NCI-H510A (cell line): ENCODE measurements at places on chromosomes 6 and 20.

DNA sequence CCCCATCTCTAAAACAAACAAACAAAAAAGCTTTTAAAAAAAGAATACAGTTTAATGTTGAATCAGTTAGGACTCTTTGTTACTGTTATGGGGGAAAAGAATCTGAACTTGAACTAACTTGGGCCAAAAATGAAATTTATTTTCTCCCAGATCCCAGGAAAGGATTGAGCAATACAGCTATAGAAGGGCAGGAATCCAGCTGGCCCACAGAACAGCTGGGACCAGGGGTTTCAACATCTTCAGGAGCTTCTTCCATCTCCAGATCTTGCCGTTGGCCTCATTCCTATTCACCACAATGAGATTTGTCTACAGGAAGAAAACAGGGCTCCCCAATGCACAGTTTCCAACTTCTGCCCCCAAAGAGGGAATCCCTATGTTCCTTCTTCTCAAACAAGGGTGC lies 43.2 kb upstream of the AKAP12 start:
- no peak for DNase-seq

- no peak for DNase-seq
These were observed 40.8 kb downstream of the DNAH8 start for GRCh38 chr6:38755874-38756273.

DNA sequence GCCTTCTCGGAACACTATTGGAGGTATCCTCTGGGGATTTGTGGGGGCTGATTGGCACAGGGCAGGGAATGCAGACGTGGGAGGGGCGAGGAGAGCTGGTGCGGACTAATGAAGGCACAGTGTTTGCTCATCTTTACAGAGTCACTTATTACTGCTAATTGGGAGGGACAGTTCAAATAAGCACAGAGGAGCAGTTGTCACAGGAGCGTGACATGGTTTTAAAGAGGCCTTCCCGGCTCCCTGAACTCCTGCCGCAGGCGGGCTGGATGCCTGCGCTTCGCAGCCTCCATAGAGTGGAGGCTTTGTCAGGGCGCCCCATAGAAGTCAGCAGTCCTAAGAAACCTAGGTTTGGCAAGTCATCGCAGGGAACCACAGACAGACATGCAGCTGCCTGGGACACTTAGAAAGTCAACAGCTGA lies 149.6 kb downstream of the LINC00237 start:
- no peak for DNase-seq

DNA sequence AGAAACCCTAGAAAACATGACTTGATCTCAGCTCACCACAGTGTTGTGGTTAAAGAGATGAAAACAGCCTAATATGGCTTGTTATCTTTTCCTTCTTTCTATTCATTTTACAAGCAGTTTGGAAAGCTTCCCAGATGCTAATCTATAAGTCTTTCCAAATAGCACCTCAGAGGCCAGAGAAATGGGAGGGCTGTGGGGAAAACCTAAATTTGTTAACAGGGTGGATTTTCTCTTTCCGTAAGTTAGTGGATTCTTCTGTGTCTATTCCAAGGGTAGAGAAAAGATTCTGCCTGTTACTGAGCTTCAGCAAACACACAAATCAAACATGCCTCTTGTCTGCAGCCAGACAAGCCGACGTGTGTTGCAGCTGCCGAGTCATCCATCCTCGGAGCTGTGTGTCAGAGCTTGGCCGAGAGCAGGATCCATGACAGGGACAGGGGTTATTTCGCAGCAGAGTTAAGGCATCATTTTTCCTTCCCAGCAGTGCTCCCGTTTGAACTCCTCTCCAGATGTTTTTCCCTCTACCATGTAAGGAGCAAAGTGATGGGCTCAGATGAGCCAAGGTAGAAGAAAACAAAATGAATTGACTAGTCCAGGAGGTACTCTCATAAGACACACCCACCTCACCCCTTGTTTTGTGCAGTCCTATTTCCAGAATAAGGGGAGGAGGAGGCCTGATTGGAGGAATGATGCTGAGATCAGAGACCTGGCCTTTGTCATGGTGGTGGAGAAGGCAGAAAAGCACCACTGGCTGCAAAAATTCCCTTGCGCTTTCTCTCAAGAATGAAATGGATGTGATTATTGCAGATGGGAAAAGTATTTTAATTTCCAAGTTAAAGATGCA lies 560.0 kb downstream of the C6orf118 start:
- no peak for DNase-seq

DNA sequence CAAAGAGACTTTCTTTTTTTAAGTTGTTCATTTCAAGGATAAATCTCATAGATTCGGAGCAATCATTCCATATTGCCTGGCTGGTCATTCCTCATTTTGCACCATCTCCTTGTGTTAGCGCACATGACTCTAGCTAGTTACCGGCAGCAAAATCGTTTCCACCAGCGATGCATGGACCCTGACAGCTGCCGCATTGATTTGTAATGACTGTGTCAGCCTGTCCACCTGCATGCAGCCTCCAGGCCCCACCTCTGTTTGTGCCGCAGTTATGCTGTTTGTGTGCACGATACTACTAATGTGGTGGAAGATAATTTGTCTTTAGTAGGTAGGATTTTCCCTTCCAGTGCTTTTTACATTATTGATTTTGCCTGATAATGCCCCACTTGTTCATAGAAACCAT lies 164.0 kb downstream of the TBC1D7 start:
- DNase-seq, result no peak
